Natural killer cell (primary cell): ENCODE measurements at places on chromosomes 12 and 14. TPM values are rescaled to one million over a fixed set of nuclear protein-coding genes. Genes with fewer than 3 reads are reported as not detected.
A peak's percentile ranks its signal among the peaks of the same experiment; 100 is the strongest.

Gene IGF1
- not detected for total RNA-seq

Gene GPR162
- total RNA-seq: 2.1 TPM

Gene TMED10
- total RNA-seq: 216 TPM

Gene TWF1
- total RNA-seq: 68.1 TPM

- H3K36me3 ChIP-seq: no peaks in the 10 kb centered on the region
- H3K4me3 ChIP-seq: no peak overlapping the region
- peaks cover 10% of the 10 kb centered on the region for H3K27me3 ChIP-seq
- peaks cover 14% of the 10 kb centered on the region for H3K4me1 ChIP-seq
Observed at GRCh38 chr12:32895688-32896431, 717 bp downstream of the PKP2 start.

DNA sequence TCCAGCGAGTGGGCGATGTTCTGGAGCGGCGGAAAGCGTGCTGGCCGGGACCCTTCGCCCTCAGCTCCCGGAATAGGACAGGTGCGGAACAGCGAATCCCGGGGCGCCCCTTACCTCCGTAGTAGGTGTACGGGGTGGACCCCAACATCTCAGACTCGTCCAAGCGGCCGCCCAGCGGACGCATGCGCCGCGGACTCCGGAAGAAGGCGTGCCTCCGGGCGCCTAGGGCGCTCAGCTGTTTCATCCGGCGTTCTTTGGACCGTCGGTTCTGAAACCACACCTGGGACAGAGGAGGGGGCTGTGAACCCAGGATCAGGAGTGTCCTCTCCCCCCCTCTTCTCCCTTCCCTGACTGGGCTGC is 4.5 kb downstream of the LHX5 start:
- no peak overlapping the region for H3K27ac ChIP-seq
- H3K4me1 ChIP-seq: peaks cover 31% of the 10 kb centered on the region
- peaks cover 64% of the 10 kb centered on the region for H3K27me3 ChIP-seq
- H3K4me3 ChIP-seq: no peak overlapping the region

GRCh38 chr14:66224492-66225178 is 261.5 kb upstream of the CCDC196 start:
- H3K4me1 ChIP-seq: no peaks in the 10 kb centered on the region
- H3K27me3 ChIP-seq: no peaks in the 10 kb centered on the region
- no peak overlapping the region for H3K27ac ChIP-seq
- no peak for DNase-seq
- H3K36me3 ChIP-seq: no peaks in the 10 kb centered on the region

- H3K4me3 ChIP-seq: no peak overlapping the region
- H3K27ac ChIP-seq: no peak overlapping the region
- no peaks in the 10 kb centered on the region for H3K36me3 ChIP-seq
- H3K27me3 ChIP-seq: no peaks in the 10 kb centered on the region
- no peak for DNase-seq
Observed at GRCh38 chr14:39868949-39869348, 436.7 kb upstream of the FBXO33 start.

DNA sequence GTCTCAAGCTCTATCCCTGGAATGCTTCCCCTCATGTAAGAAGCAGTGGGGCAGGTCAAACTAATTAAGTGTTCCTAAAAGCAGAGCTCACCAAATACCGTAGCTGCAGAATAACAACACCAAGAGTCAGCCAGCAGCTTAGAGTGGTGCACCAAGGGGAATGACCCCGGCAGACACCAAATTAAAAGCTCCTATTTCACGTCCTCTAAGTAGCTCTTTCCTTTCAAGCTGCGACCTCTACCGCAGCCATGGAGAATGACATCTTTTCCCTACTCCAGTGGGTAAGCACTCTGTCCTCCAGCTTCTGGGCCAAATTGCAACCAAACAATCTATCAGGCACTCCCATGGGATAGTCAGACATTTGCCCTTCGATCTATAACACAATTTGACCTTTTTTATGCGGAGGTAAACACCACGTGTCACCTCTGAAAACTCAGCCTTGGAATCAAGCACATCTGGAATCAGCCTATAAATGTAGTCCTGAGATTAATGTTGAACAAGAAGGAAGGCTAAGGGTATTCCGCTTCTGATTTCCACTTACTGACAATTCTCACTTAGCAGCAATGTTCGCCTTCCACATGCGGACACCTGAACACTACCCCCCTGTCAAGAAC is 67.6 kb upstream of the CDKN3 start:
- H3K4me1 ChIP-seq: no peaks in the 10 kb centered on the region
- no peaks in the 10 kb centered on the region for H3K27me3 ChIP-seq
- peak; percentile 11 for DNase-seq
- no peaks in the 10 kb centered on the region for H3K36me3 ChIP-seq

DNA sequence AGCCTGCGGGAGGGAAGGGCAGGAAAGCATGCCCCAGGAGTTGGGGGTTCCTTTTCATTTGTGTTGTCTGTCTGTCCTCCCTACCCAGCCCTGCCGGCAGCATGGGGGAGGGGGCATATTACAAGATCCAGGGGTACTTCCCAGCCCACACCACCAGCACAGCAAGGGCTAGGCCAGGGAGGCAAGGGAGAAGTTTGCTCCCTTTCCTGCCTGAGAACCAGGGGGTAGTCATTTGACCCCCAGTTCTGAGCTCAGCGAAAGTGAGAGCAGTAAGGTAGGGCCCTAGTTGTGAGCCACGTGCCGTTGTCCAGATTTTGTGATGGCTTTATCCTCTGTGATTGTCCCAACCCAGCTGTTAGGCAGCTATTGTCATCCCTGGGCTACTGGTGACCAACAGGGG is 364.7 kb downstream of the BCL11B start:
- H3K4me1 ChIP-seq: no peaks in the 10 kb centered on the region
- H3K27me3 ChIP-seq: no peaks in the 10 kb centered on the region
- no peak overlapping the region for H3K27ac ChIP-seq
- DNase-seq: no peak
- H3K36me3 ChIP-seq: no peaks in the 10 kb centered on the region

- no peak overlapping the region for H3K27ac ChIP-seq
- no peak overlapping the region for H3K4me3 ChIP-seq
- no peaks in the 10 kb centered on the region for H3K4me1 ChIP-seq
Observed at GRCh38 chr14:80164991-80165721, 46.1 kb downstream of the DIO2 start.

DNA sequence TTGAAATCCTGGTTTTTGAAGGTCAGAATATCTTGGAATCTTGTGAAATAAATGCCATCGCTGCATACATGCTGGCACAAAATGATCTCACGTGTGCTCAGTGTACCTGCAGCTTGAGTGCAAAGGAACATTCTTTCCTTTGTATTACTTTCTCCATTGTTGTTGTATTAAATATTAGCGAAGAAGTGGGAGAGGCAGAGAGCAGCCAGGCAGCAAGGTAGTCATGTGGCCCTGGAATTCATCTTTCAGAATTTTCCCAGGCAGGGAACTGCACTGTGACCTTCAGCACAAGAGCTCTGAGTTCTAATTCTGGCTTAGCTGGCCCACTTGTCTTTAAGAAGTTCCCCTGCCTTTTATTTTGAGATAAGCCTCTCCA is 145.5 kb downstream of the PRKCH start:
- no peak overlapping the region for H3K27ac ChIP-seq
- no peak overlapping the region for H3K4me3 ChIP-seq
- H3K36me3 ChIP-seq: peaks cover 45% of the 10 kb centered on the region
